ENCODE measurements at places on chromosomes 2 and 18.

DNA sequence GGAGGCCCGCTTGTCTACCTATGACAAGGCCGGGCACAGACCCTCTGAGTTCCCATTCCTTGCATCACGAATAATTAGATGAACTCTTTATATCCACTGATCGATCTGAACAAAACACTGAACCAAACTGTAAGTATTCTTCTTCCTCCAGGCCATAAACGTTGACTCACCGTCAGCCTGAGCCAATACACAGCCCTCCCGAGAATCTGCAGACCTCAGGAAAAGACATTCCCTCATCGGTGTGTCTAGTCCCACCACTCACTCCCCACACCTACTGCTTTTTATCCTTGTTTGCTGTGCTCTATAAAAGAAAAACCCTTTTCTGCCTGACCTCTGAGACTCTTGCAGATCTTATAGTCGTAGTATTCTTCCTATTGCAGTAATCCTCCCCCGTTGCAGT is 41.0 kb downstream of the TMEM87B start:
- no peak for DNase-seq

- DNase-seq: peak; percentile 38
Observed at GRCh38 chr2:234275515-234275914, 221.4 kb downstream of the ARL4C start.

- no peak for DNase-seq
Observed at GRCh38 chr2:187581125-187581896, 27.1 kb upstream of the TFPI start.

DNA sequence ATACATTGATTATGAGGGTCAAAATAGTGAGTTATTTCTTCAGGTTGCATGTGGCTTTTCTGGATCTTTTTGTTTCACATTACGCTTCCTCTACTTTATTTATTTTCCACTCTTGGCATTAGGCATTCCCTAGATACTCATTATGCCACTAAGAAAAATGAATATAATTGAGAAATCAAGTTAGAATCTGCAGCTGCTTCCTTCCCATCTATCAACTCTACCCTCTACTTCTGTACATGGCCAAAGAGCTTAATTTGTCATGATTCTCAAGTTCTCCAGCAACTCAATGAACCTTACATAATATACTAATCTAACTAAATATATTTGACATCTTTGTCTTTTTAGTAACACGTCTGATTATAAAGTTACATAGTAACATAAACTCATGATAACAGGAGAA is 598.1 kb upstream of the LRRTM4 start:
- no peak for DNase-seq

DNA sequence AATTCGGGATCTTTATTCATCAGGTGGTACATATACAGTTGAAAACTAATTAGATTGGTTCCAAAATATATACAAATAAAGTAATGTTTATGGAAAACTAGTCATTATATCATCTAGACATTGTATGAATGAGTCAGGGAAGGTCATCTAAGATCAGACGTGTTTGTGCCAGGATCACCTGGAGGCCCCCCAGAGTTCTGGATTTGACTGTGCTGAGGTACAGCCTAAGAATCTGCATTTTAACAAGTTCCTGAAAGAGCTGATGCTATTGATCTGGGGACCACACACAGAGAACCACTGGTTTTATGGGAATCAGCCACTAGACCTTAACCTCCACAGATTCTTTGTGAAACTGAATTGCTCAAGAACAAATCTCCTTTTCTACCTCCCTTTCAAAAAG is 43.2 kb downstream of the PARD6G start:
- no peak for DNase-seq

DNA sequence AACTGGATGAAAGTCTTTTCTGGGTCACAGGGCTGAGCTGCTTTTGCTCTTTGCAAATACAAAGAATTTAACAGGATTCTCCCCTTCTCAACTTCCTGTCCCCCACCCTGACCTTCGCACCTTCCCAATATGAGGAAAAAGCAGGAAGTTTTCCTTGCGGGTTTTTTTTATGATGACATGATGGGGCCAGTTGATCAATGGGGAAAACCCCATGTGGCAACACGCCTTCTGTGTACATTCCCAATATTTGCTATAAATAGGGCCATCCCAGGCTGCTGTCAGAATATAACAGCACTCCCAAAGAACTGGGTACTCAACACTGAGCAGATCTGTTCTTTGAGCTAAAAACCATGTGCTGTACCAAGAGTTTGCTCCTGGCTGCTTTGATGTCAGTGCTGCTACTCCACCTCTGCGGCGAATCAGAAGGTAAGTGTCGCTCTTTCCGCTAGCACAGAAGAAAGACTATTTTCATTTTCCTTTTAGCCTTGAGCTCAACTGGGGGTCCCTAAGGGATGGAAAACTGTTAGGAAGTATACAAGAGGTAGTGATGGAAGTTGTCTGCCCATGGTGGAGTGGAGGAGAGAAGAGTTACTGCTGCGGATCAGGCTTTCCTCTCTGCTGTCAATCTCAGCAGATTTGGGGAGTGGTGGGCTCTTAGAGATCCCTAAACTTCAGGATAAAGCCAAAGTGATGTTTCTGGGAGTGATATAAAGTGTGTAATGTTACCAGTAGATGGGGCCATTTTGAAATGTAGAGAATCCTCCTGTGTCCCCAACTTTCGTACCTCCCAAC is at the start of gene CCL20:
CCL20 (plus strand) TSS at position 281 of the 792 bp plus-strand sequence; CDS start at position 351, 70 bp downstream.
- DNase-seq: no peak
